Lower lobe of right lung (tissue), 2 donors: ENCODE measurements at places on chromosomes 13 and 19. TPM values are rescaled to one million over a fixed set of nuclear protein-coding genes. Genes with fewer than 3 reads are reported as not detected.
A peak's percentile ranks its signal among the peaks of the same experiment; 100 is the strongest.

DNA sequence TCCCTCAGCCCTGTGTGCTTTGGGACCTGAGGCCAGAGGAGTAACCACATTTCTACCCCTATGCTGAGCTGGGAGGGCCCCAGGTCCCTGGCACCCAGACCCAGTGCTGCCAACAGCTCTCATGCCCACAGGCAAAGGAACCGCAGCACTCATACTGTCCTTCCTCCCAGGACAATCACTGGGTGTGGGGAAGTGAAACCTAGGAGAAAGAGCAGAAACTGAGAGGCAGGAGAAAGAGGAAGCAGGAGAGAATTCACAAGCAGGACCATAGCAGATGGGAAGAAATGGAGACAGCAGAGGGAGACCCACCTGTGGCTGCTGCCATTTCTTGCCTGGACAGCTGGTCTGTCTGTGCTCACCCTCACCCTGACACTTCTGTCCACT is 18.9 kb downstream of the CCDC97 start:
- H3K27ac ChIP-seq: peak overlapping the region; percentile 86
- peak overlapping the region; percentile 45 for H3K4me3 ChIP-seq
- H3K4me1 ChIP-seq: peaks cover 58% of the 10 kb centered on the region
- no peak for DNase-seq

GRCh38 chr13:28451482-28452217 is 43.3 kb downstream of the FLT1 start:
- no peaks in the 10 kb centered on the region for H3K36me3 ChIP-seq
- H3K4me1 ChIP-seq: peaks cover 11% of the 10 kb centered on the region
- no peaks in the 10 kb centered on the region for H3K27me3 ChIP-seq

GRCh38 chr19:2148482-2149135 is 2.8 kb downstream of the AP3D1 start:
- peaks cover 15% of the 10 kb centered on the region for H3K36me3 ChIP-seq
- no peak overlapping the region for H3K27ac ChIP-seq
- DNase-seq: no peak
- no peaks in the 10 kb centered on the region for H3K27me3 ChIP-seq
- H3K4me1 ChIP-seq: peaks cover 40% of the 10 kb centered on the region

GRCh38 chr13:95644601-95645052 is at the start of gene DZIP1:
TSS of gene DZIP1 (minus strand) at chr13:95644706. CDS start at chr13:95642029, 2,677 bp downstream.
- H3K4me1 ChIP-seq: peaks cover 28% of the 10 kb centered on the region
- peaks cover 44% of the 10 kb centered on the region for H3K27me3 ChIP-seq
- no peaks in the 10 kb centered on the region for H3K36me3 ChIP-seq
- peak within 1 kb of the TSS; percentile 60 for H3K27ac ChIP-seq

- no peaks in the 10 kb centered on the region for H3K27me3 ChIP-seq
- H3K36me3 ChIP-seq: no peaks in the 10 kb centered on the region
- DNase-seq: no peak
- no peak overlapping the region for H3K27ac ChIP-seq
- no peak overlapping the region for H3K4me3 ChIP-seq
These were observed 254.2 kb downstream of the ITGBL1 start for GRCh38 chr13:101706651-101707050.

- no peaks in the 10 kb centered on the region for H3K36me3 ChIP-seq
- peak overlapping the region; percentile 18 for H3K4me3 ChIP-seq
- no peak overlapping the region for H3K27ac ChIP-seq
- no peak for DNase-seq
These were observed 1.0 kb downstream of the POSTN start for GRCh38 chr13:37597477-37598025.

DNA sequence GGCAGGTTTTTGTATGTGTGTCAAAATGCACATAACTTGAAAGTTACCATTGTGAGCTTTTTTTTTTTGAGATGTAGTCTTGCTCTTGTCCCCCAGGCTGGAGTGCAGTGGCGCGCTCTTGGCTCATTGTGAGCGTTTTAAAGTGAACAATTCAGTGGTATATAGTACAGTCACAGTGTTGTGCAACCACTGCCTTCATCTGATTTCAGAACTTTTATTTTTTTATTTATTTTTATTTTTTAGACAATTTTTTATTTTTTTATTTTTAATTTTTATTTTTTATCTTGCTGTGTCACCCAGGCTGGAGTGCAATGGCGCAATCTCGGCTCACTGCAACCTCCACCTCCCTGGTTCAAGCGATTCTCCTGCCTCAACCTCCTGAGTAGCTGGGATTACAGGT is 15.0 kb downstream of the SLC25A42 start:
- H3K4me1 ChIP-seq: peaks cover 14% of the 10 kb centered on the region
- H3K27me3 ChIP-seq: no peaks in the 10 kb centered on the region
- no peak overlapping the region for H3K27ac ChIP-seq
- no peak overlapping the region for H3K4me3 ChIP-seq
- DNase-seq: no peak

DNA sequence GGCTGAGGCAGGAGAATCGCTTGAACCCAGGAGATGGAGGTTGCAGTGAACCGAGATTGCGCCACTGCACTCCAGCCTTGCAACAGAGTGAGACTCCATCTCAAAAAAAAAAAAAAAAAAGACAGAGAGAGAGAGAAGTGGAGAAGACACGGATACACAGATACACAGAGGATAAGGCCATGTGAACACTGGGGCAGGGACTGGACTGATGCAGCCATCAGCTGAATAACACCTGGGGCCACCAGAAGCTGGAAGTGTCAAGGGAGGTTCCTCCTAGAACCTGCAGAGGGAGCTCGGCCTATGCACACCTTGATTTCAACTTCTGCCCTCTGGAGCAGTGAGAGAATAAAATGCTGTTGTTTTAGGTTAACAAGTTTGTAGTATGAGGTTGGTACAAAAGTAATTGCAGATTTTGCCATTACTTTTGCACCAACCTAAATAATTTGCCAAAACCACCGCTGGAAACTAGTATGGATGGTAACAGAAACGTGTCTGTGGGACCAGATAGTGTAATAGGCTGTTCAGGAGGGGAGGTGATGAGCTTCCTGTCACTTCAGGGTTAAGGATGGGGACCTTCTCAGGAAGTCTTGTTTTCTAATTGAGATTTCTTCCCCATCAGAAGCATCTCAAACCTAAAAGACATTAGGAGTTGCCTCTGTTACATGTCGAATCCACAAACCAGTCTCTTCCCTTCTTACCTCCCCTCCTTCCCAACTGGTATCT is 36.4 kb upstream of the IGSF23 start:
- DNase-seq: peak; percentile 59
- H3K27ac ChIP-seq: no peak overlapping the region
- no peaks in the 10 kb centered on the region for H3K36me3 ChIP-seq
- no peak overlapping the region for H3K4me3 ChIP-seq

- no peaks in the 10 kb centered on the region for H3K27me3 ChIP-seq
- DNase-seq: no peak
- no peak overlapping the region for H3K4me3 ChIP-seq
- no peaks in the 10 kb centered on the region for H3K4me1 ChIP-seq
- no peak overlapping the region for H3K27ac ChIP-seq
These were observed 3.6 kb downstream of the SOHLH2 start for GRCh38 chr13:36210738-36211137.

ZNF681 gene
- total RNA-seq: 1.7 TPM

NCAN gene
- not detected for total RNA-seq
